ENCODE measurements at places on chromosomes 3 and 15.
A peak's percentile ranks its signal among the peaks of the same experiment; 100 is the strongest.

GRCh38 chr15:39661776-39662175 lies 80.9 kb downstream of the THBS1 start:
- no peak for DNase-seq

GRCh38 chr15:85751291-85752123 lies 43.2 kb downstream of the KLHL25 start:
- DNase-seq = no peak

GRCh38 chr3:195612075-195612800 lies 28.5 kb upstream of the APOD start:
- no peak for DNase-seq

- no peak for DNase-seq
These were observed 3.8 kb downstream of the EIF2AK4 start for GRCh38 chr15:39937696-39938095.

DNA sequence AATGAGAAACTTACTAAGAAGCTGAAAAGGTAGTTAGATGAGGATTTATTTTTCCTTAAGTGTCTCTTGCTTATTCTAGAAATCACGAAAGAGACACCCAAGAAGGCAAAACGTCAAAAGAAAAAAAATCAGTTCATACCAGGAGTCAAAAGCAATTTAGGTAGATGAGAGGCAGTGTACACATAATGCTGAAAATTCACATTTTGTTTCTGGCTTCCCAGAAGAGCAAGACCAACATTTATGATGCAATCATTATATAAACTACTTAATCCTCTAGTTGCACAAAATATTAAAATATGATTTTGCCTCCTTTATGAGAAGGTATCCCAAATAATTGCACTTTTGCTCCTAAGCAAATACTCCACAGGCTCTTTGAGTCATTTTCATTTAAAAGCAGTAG lies 228.0 kb downstream of the FMN1 start:
- DNase-seq = no peak

- peak; percentile 47 for DNase-seq
These were observed 54.7 kb downstream of the LRRC28 start for GRCh38 chr15:99305761-99306505.

- DNase-seq = no peak
These were observed 9.8 kb downstream of the SELENOS start for GRCh38 chr15:101267320-101268104.

DNA sequence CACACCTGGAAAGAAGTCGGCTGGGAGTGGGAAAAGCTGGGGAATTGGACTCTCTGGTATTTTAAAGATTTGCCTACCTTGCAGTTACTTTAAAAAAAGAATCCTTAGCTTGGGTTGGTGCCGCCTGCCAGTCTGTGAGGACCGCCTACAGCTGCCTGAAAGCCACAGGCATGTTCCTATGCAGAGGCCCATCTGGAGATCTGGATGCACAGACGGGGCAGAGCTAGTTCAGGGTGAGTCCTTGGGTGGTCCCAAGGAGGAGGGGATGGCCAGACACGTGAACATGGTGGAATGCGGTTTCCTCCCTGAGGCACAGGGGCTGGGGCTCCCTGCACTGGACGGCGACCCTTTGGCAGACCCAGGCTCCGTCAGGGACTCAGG lies 113.2 kb upstream of the IQSEC1 start:
- DNase-seq = no peak

- no peak for DNase-seq
These were observed 50.1 kb downstream of the HEG1 start for GRCh38 chr3:125005676-125006075.

DNA sequence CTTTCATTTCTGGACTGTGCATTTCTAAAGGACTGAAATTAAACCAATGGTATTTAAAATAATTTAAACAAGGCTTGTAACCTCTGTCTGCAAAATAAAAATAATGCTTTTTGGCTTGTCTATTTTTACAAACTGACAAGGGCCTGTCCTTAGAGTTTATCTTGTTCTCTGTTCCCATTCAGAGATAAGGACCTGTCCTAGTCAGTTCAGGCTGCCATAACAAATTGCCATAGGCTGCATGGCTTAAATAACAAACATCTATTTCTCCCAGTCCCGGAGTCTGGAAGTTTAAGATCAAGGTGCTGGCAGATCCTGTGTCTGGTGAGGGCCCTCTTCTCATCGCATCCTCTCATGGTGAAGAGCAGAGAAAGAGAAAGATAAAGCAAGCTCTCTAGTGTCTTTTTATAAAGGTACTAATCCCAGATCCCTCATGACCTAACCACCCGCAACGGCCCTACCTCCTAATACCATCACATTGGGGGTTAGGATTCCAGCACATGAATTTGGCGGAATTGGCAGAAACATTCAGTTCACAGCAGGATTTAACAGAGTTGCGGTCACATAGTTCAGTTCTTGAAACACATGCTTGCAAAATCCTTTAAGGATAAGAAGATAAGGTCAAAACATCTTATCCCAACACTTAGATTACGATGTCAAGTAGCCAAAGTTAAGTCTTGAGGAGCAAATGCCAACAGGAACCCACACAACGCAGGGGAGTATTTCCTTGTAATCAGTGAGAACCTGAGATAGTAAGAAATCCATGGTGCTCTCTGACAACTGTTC lies 17.8 kb downstream of the KBTBD8 start:
- no peak for DNase-seq

DNA sequence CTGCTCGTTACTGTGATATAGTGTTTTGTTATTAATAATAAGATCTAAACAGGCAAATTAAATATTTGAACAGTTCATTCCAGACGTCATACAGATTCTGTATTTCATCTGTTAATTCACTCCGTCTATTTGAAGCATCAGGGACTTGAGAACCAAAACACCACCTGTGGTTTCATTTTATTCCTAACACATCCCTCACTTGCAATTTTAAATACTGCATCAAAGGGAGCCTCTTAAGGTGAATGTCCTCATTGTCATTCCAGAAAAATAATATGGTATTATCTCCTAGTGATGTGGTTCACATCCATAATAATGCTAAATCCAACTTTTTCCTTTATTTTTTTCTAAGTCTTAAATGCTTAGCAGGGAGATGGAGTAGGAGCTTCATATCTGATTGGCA lies 1390.9 kb upstream of the CADM2 start:
- DNase-seq = peak; percentile 17

DNA sequence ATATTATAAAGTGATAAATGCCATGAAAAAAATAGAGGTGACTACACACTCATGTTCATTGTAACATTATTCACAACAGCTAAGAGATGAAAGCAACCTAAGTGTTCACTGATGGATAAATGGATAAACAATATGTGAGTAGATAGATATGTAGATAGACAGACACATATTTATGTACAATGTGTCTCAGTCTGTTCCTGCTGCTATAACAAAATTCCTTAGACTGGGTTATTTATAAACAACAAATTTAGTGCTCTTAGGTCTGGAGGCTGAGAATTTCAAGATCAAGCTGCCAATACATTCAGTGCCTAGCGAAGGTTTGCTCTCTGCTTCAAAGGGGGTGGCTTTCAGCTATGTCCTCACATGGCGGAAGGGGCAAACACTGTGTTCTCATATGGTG lies 312.5 kb downstream of the ZNF621 start:
- no peak for DNase-seq

- DNase-seq = no peak
These were observed 621.7 kb downstream of the ZPLD1 start for GRCh38 chr3:103056542-103056941.

DNA sequence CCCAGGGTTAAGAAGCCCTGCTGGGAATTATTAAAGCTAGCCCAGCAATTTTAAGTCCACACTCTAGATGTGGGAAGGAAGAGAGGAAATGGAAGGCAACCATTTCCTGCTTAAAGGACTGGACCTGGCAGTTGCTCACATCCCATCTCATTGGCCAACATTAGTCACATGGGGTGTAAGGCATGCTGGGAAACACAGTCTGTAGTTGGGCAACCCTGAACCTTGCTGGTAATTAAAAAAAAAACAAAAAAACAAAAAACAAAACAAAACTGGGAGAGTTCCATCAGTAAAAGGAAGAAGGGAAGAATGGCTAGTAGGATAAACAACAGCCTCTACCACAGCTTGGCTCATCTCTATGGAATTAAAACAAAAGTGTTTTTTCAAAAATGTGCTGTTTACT lies 136.0 kb downstream of the VGLL4 start:
- no peak for DNase-seq

GRCh38 chr3:36476286-36476942 lies 96.1 kb downstream of the STAC start:
- no peak for DNase-seq

Measured in SHP77 (cell line).